ENCODE measurements at places on chromosomes 2 and 18. TPM values are rescaled to one million over a fixed set of nuclear protein-coding genes. Genes with fewer than 3 reads are reported as not detected.

Gene PARD6G
- 15.2 TPM for polyA plus RNA-seq

Gene SERPINB11
- not detected for polyA plus RNA-seq

Gene ZAP70
- 0.80 TPM for polyA plus RNA-seq

Gene DIPK1C
- polyA plus RNA-seq, result 0.53 TPM

Gene HTR2B
- polyA plus RNA-seq, result 15.1 TPM

Gene ALS2
- polyA plus RNA-seq, result 18.5 TPM

Gene IL1R1
- polyA plus RNA-seq, result 48.5 TPM

Gene ETAA1
- 24.5 TPM for polyA plus RNA-seq

Gene SCYGR4
- not detected for polyA plus RNA-seq

Gene MARCHF4
- polyA plus RNA-seq, result 0.09 TPM

Gene MXD1
- polyA plus RNA-seq, result 9.3 TPM

Gene LOXHD1
- polyA plus RNA-seq, result 0.85 TPM

Measured in left renal pelvis (tissue), 4 donors.